Activated CD4-positive, alpha-beta T cell treated with anti-CD3 and anti-CD28 coated beads for 36 hours (primary cell): ENCODE measurements at places on chromosomes 3 and 15. TPM values are rescaled to one million over a fixed set of nuclear protein-coding genes. Genes with fewer than 3 reads are reported as not detected.

- no peaks in the 10 kb centered on the region for H3K36me3 ChIP-seq
- no peak overlapping the region for H3K4me3 ChIP-seq
- no peak for DNase-seq
- no peaks in the 10 kb centered on the region for H3K4me1 ChIP-seq
- H3K27ac ChIP-seq = no peak overlapping the region
- H3K27me3 ChIP-seq = no peaks in the 10 kb centered on the region
Observed at GRCh38 chr3:23623844-23624243, 181.9 kb upstream of the UBE2E1 start.

RETNLB gene
- total RNA-seq = not detected

ATP13A3 gene
- total RNA-seq = 107 TPM

GRCh38 chr3:52238761-52239701, at the start of gene TWF2:
Gene TWF2 (minus strand): TSS chr3:52239158. CDS start chr3:52239016, 142 bp downstream.
- peak within 1 kb of the TSS; percentile 99 for H3K4me3 ChIP-seq
- peaks cover 70% of the 10 kb centered on the region for H3K4me1 ChIP-seq
- peak; percentile 92 for DNase-seq
- peaks cover 35% of the 10 kb centered on the region for H3K36me3 ChIP-seq
- peak within 1 kb of the TSS; percentile 99 for H3K27ac ChIP-seq

PLA2G4E gene
- not detected for total RNA-seq

TLE3 gene
- 97.6 TPM for total RNA-seq

DNA sequence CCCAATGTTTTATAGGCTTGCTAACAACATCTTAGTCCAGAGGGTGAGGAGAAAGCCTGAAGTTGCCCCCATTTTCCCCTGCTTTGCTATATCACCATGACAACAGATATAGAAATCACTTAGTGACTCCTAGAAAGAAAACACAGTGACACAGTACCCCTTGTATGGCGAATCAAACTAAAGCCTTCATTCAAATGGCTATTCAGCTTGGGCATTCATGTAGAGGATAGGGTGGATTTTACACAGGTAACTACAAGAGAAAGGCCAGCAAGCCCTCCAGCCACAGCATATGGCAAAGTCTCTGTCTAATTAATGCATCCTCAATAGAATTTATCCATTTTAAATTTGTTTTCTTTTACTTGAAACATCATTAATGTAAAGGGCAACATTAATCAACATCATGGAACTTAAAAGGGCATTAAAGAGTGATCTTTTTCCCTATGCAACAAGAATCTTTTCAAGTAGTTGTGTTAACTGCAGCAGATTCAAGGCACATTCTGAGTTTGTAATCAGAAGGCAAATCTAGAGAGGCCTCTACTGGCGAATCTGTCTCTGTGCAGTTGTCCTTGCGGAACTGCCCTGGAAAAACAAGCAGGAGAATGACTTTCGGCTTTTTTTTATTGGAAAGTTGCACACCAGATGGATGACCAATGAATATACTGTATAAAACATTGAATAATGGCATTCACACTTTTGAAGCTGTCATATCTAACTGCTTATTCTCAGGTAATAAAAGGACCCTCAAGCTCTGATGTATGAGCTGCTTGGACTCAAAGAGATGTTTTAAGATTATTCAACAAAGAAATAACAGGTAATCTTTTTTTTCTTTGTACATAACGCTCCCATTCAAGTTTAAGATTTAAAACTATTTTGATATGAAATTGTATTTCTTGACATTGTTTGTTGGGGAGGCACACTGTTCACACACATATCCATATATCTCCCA, 621.7 kb upstream of the AGTR1 start:
- H3K4me3 ChIP-seq = no peak overlapping the region
- H3K36me3 ChIP-seq = no peaks in the 10 kb centered on the region
- no peaks in the 10 kb centered on the region for H3K27me3 ChIP-seq
- DNase-seq = no peak
- H3K4me1 ChIP-seq = no peaks in the 10 kb centered on the region

DNA sequence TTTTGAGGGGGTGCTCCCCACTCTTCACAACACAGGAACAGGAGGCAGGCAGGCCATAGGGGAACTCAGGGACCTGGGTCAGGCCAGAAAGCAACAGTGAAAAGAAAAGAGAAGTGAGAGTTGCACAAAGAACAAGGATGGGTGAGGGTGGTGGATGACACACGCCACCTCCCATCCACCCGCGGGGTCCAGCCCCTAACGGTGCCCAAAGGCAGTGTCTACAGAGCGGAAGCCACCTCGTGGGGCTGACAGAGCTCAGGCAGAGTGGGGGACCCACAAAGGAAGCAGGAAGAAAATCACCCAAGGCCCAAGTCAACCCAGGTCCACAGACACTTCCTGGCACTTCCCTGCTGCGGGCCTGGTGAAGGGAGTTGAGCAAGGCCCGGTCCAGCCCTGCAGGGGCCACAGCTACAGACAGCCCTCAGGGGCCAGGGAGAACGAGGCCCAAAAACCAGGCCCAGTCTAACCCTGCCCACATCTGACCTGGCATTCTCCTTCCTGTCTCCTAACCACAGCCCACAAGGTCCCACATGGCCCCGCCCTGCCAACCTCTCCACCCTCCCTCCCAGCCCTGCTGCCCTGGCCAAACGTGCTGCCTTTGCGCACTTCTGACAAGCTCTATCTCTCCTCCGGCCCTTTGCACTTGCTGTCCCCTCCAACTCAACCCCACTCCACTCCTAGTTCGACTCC, 5.9 kb downstream of the NUP210 start:
- peaks cover 43% of the 10 kb centered on the region for H3K36me3 ChIP-seq
- no peaks in the 10 kb centered on the region for H3K27me3 ChIP-seq
- peak; percentile 83 for DNase-seq
- H3K4me3 ChIP-seq = peak overlapping the region; percentile 69

- no peaks in the 10 kb centered on the region for H3K27me3 ChIP-seq
- H3K4me3 ChIP-seq = no peak overlapping the region
Observed at GRCh38 chr15:28881170-28881569, 4.6 kb upstream of the APBA2 start.

DNA sequence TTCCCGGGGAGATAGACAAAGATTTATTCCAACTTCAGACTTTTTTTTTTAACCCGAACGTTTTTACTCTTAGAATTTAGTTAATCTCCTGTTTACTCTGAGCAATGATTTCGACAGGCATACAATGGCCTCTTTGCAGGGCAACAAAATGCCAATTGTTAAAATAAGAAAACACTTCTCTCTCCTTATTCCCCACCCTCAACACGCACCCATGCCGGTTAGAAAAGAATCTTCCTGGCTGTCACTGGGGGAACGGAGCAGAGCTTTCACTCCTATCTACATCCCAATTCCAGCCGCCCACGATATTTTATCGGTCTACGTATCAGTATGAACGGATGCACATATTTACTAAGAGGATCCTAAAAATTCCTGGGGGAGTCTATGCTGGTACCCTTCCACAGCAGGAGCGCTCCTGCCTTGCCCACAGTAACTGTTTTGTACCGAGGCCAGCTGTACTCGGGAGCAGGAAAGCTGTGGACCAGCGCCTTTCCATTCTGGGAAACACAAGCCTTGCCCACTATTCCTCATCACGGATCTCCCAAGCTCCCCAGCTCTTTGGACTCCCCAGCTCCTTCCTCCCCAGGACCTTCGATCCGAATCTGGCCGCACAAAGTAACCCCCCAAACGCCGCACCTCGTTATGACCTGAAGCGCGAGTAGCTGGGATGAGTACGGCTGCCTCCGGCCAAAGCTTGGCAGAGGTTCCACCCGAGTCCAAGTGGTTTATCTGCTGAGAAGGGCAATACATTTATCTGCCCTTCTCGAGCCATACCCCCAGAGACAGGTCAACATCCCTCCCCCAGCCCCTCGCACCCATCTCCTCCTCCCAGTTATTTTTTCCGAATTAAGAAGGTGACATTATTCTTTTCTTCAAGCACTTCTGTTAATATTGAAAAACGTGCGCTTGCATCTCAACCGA, 2.2 kb upstream of the FOXB1 start:
- no peaks in the 10 kb centered on the region for H3K36me3 ChIP-seq
- peak overlapping the region; percentile 14 for H3K27ac ChIP-seq
- H3K4me3 ChIP-seq = no peak overlapping the region
- peaks cover 88% of the 10 kb centered on the region for H3K27me3 ChIP-seq

GRCh38 chr3:181868576-181869082, 156.9 kb downstream of the SOX2 start:
- H3K27ac ChIP-seq = no peak overlapping the region
- H3K27me3 ChIP-seq = peaks cover 4% of the 10 kb centered on the region
- no peaks in the 10 kb centered on the region for H3K36me3 ChIP-seq
- no peak for DNase-seq
- no peak overlapping the region for H3K4me3 ChIP-seq

DNA sequence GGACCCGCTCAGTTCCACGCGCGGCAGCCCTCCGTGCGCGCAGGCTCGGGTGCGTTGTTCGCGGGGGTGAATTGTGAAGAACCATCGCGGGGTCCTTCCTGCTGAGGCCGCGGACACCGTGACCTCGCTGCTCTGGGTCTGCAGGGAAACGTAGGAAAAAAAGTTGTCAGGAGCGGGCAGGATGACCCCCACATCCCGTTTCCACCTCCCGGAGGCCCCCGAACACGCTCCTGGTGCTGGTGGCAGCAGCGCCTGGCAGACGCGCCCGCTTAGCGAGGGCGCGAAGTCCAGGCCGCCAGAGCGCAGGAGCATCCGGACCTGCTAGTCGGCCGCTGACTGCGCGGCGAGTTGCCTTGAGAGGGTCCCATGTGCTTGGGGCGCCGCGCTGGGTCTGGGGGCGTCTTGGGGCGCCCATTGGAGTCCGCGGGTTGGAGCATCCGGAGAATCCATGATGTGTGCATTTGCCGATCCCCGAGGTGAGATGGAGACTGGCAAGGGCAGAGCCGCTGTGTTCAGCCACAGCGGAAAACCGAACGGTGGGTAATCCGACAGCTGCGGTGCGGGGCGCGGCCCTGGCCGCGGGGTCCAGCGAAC, 520 bp downstream of the GREM1 start:
- H3K4me1 ChIP-seq = peaks cover 15% of the 10 kb centered on the region
- H3K27ac ChIP-seq = no peak overlapping the region
- peak; percentile 7 for DNase-seq
- no peaks in the 10 kb centered on the region for H3K36me3 ChIP-seq
- no peak overlapping the region for H3K4me3 ChIP-seq
